CD4-positive, CD25-positive, alpha-beta regulatory T cell (primary cell): ENCODE measurements at places on chromosomes 5 and 9. TPM values are rescaled to one million over a fixed set of nuclear protein-coding genes. Genes with fewer than 3 reads are reported as not detected.

The FOXD4L3 gene
- not detected for total RNA-seq

The ADGRD2 gene
- total RNA-seq: not detected

The ZNF169 gene
- total RNA-seq: 7.7 TPM

The GPR151 gene
- total RNA-seq: not detected
